ENCODE measurements at places on chromosomes 3 and 15.
A peak's percentile ranks its signal among the peaks of the same experiment; 100 is the strongest.

DNA sequence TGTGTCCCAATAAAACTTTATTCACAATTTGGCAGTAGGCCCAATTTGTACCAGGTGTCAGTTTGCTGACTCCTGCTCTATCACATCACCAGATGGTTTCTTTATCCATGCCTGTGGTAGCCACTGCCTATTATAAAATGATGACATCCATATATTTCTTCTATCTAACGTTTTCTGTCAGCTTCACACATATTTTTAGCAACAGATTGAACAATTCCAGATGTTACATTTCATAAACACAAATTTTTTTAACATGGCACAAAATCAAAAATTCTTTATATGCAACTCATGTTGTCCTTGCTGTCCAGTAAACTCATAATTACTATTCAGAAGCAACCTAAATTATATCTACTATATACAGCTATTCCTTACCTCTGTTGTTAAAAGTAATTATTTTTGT, 1371.6 kb downstream of the NSUN3 start:
- no peak for DNase-seq

DNA sequence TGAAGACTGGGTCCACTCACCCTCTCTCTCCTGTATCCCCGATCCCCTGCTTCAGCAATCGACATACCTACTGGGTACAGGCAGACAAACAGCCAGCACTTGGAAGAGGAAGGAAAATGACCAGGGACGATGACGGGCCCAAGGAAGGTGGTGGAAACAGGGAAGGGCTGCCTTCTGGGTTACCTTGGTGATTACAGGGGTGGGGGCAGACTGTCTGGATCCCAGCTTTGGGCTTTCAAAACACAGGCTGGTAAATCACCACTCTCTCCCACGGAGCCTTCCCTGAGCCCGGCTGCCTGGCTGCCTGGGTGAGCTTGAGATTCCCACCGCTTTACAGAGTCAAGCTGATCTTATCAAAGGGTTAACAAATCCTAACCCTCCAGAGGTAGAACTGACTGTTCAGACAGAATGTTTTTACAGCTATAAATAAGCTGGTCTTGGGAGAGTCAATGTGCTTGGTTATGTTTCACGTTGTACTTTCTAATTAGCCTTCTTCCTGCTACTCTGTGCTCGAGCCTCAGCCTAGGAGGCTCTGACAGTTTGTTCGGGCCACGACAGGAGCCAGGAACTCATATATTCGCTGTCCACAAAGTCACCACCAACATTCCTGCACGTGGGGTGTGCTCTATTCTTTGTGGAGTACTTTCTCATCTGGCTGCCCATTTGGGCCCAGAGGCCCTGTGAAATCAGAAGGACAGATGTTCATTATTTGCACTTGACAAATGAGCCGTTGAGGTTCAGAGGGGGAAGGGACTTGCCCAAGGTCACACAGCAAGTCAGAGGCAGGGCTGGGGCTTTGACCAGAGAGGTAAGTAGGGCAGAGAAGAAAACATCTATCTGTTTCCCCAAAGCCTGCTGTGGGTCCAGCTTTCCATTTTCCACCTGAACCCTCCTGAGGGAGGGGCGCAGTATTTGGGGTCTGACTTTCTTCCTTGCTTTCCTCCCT, 63.5 kb downstream of the FEM1B start:
- DNase-seq: no peak

GRCh38 chr3:124248471-124249028, 256.6 kb upstream of the ROPN1 start:
- peak; percentile 25 for DNase-seq

GRCh38 chr3:41726891-41727290, 235.0 kb downstream of the ULK4 start:
- no peak for DNase-seq

GRCh38 chr3:129934234-129935123, 40.0 kb upstream of the TRH start:
- no peak for DNase-seq

DNA sequence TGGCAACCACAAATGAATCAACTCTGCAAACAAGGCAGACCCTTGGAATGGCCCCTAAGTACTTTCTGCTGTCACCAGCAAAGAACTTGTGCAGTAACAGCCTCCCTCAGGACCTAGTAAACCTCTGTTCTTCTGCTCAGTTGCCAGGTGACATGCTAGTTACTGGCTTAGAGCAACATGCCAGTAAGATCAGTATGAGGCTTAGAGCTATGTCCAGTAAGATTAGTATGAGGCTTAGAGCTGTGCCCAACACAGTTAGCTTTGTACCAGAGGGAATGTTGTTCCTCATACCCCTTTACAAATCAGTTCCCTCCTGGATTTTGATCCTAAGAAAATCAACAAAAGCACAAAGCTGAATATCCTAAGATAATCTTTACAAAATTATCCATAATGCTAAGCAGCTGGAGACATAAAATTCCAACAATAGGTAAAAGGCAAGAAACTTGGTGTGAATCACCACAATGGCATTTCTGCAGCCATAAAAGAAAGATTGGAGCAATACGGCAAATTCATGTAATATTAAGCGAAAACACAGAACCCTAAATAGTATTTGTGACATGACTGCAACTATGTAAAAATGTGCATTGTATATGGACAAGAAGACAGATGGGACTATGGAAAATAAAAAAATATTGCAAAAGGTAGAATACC, 107.3 kb upstream of the LPP start:
- no peak for DNase-seq

DNA sequence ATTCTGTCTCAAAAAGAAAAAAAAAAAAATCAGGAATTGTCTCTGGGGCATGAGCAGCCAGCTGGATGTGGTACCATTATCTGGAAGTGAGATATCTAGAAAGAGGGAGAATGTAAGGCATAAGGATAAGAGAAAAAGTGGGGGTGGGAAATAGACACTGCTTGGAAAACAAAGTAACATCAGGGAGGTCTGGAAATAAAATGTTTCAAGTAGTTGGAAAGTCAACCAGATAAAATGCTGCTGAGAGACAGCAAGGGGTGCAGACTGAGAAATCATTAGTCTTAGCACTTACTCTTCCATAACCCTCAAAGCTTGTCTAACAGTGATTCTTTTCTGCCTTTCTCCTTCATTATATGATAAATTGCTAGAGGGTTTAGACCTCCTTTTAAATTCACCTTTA, 159.7 kb upstream of the TBL1XR1 start:
- no peak for DNase-seq

- DNase-seq: peak; percentile 78
Measured at GRCh38 chr3:187139126-187139894, at the start of gene RPL39L. Gene RPL39L, minus strand, starts transcription at chr3:187139496. Its CDS starts 18,196 bp downstream, at chr3:187121300.

- no peak for DNase-seq
Measured at GRCh38 chr3:23330568-23330967, 127.4 kb downstream of the UBE2E2 start.

GRCh38 chr15:92402751-92403150, 9.1 kb downstream of the ST8SIA2 start:
- no peak for DNase-seq

GRCh38 chr3:142028243-142028777, 121.0 kb downstream of the TFDP2 start:
- DNase-seq: peak; percentile 54

- no peak for DNase-seq
Measured at GRCh38 chr15:51044037-51044727, 50.5 kb downstream of the TNFAIP8L3 start.

GRCh38 chr15:31148297-31149087, 47.0 kb upstream of the TRPM1 start:
- DNase-seq: no peak

DNA sequence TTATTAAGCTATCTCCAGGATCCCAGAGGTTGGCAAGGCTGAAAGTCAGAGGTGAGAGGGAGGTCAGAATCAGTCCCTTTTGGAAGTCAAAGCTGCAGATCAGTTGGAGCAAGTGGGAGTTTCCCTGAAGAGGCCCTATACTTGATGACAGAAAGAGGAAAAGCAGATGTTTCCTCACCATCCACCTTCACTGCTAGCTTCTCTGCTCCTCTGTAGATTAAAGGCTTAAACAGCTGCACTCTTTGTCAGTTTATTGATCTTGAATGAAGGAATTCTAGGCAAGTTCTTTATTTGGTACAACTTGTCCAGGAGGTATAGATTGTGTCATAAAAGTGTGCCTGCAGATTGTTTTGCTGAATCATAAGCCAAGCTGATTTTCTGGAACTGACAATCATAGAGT, 408.2 kb upstream of the TGFBR2 start:
- DNase-seq: peak; percentile 56

GRCh38 chr3:143885780-143886427, 37.6 kb upstream of the SLC9A9 start:
- DNase-seq: peak; percentile 44

- DNase-seq: no peak
Measured at GRCh38 chr3:110902453-110903085, 169.0 kb upstream of the NECTIN3 start.

- peak; percentile 20 for DNase-seq
Measured at GRCh38 chr3:58274027-58274614, 31.9 kb upstream of the RPP14 start.

DNA sequence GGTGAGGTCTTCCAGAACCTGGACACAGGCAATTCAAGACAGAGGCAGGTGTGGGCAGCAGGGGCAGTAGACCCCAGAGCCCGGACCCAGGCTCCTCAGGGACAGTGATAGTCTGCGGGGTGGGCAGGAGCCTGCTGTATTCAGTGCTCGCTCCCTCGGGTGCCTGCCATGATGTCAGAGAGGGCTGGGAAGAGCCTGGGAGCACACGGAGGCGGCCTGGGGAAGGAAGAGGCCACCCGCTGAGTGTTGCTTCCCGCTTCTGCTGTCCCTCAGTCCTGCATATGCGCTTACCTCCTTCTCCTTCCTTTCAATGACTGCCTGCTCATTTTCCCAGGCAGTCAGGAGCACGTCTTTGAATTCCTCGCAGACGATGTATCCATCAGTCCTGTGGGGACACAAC, 22.8 kb downstream of the TMEM43 start:
- DNase-seq: peak; percentile 26
